ENCODE measurements at places on chromosomes 2 and 18.

DNA sequence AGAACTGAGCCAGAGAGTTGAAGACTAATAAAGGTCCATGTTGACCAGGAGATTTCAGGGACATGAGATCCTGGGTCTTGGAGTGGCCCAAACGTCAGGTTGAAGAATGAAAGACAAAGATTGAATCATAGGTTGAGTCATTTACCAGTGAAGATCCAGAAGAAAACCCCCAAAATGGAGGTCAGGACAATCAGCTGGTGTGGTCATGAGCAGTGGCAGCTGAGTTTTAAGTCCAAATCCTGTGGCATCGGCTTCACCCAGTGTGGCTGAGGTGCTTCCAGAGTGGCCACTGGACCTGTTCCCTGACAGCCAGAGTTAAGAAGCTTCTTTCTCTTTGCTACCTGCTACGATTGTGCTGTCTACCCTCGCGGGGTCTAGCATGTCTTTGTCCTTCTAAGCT, 234.0 kb downstream of the BCL2 start:
- DNase-seq = no peak

GRCh38 chr18:73827801-73828200, 319.8 kb downstream of the FBXO15 start:
- DNase-seq = no peak

DNA sequence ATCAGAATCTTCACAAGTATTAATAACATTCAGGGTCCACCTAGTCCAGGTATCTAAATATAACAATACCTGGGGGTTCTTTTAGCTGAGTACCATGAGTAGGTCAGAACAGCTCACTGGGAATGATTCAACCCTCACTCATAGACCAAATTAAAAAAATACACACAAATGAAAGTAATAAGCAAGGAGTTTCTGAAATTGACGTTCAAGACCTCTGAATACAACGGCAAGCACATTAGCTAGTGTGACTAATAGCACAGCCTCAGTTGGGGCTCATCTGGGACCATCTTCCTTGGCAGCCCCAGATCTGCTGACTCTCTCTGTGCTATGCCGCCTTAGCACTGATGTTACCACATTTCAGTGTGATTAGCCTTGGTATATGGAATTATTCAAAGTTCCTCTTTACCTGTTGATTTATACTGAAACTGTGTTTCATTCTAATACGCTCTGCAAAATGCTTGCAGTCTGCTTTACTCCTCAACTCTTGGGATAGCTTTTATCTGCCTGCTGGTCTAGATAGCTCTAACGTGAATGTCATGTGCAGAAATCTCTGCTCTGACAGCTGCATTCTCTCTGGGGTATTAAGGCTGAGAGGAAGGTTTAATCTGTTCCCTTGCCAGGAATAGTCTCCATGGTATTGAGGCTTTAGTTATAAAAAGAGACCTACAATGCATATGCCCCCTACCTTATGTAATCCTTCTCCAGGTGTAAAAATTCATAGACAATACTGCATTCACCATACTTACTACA, 153.3 kb downstream of the METTL4 start:
- no peak for DNase-seq

- DNase-seq = no peak
Measured at GRCh38 chr2:99762714-99763113, 272.9 kb upstream of the REV1 start.

DNA sequence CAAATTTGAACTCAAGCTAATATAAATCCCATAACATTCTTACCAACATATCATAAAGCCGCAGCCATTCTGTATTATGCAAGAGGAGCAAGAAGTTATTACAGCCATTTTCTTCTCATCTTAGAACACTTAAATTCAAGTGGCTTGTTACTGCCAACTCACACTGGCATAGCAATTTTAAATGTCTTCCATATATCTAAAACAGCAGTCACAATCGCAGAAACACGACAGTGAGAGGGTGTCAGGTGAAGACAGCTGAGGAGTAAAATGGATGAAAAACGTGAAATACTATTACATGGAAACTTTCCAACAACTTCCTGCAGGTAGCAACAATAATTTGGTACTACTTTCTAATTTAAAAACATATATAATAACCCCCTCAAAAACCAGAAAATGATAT, 17.9 kb downstream of the PPP3R1 start:
- no peak for DNase-seq

DNA sequence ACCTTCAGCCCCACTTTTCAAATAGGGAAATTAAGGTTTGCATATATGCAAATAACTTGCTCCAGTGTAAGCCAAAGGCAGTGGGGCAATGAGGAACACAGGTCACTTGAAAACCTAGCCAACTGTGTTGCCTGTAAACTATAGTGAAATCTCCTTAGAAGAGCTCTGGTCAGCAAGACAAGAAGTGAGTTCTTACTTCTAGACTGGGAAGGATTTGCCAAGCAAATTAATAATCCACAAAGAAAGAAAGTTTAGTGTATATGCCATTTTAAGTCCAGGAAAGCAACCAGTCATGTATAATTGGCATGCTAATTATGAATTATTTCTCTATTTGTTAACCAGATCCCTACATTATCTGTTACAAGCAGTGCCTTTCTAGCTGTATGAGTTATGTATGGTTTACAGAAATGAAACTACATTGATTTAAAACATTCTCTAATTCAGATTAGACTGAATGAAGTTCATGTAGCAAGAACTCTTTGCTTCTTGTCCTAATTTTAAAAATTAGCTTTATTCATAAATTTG, 129.9 kb downstream of the MTX2 start:
- no peak for DNase-seq

- no peak for DNase-seq
Measured at GRCh38 chr2:238883421-238883901, 35.6 kb downstream of the TWIST2 start.

DNA sequence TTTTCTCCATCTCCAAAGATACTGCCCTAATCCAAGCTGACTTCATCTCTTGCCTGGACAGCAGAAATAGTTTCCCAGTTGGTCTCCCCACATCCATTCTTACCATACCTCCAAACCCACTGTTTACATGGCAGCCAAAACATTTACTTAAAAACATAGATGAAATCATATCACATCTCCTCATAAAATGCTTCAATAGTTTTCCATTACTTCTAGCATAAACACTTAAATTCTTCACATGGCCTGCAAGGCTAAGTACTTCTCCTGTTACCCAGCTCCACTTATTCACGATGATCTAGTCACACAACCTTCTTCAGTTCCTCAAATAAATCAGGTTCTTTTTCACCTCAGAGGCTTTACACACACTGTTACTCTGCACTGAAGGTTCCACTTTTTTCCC, 185.8 kb upstream of the ACVR2A start:
- no peak for DNase-seq

DNA sequence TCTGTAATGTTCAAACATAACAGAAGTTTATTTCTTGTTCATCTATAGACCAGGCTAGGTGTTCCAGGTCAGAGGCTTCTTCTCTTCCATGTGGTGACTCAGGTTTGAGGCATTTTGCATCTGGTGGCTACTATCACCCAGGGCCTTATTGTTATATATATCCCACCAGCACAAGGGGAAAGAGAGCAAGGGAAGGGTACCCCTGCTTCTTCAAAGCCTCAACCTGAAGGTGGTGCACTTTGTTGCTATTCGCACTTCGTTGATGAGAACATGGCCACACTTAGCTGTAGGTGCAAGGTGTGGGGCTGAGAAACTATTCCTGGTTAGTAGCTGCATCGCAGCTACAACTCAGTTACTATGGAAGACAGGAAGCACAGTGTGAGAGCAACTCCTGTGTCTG, 27.4 kb upstream of the SLC3A1 start:
- DNase-seq = no peak

GRCh38 chr2:30486655-30487054, 39.6 kb downstream of the LCLAT1 start:
- DNase-seq = no peak

GRCh38 chr2:117820444-117820843, 6.0 kb downstream of the DDX18 start:
- no peak for DNase-seq

- no peak for DNase-seq
Measured at GRCh38 chr2:53242090-53242489, 525.5 kb upstream of the CHAC2 start.

DNA sequence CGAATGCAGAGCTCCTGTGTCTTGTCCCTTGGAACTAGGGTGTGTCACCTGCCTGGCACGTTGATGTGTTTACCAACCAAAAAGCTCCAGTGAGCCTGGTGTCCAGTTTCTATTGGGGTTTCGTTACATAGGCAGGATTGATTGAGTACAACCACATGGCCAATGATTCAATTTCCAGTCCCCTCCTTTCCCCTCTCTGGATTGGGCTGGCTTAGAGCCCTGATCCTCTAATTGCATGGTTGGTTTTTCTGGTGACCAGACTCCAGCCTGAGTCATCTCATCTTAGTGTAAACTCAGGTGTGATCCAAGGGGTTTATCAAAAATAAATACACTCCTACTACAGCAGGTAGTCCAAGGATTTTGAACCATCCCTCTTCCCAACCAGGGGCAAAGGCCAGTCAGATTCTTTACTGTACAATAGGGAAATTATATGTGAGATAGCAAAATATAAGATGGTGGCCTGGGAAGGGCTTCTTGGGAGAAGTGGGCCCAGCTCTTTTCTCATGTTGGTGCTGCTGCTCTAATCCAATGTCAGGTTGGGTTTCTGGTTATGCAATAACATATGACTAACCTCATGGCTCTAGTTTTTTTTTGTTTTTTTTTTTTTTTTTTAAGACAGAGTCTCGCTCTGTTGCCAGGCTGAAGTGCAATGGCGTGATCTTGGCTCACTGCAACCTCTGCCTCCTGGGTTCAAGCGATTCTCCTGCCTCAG, 64.7 kb upstream of the MGAT5 start:
- DNase-seq = peak; percentile 95

DNA sequence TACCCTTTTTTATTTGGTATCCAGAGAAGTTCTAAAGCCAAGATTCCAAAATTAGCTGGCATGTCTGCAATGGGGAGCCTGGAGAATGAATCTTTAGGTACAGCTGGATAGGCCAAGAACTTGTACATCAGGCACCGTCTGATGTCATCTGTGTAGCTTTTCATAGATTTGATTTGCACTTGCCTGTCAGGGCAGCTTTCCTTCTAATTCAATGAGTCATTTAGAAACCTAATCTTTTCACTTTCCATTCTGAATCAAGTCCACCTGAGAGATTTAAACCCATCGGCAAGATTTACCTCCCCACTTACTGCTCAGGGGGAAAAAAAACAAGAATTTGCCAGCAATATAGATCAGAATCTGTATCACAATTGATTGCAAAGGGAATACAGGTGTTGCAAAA, 60.9 kb upstream of the ACAA2 start:
- DNase-seq = no peak

DNA sequence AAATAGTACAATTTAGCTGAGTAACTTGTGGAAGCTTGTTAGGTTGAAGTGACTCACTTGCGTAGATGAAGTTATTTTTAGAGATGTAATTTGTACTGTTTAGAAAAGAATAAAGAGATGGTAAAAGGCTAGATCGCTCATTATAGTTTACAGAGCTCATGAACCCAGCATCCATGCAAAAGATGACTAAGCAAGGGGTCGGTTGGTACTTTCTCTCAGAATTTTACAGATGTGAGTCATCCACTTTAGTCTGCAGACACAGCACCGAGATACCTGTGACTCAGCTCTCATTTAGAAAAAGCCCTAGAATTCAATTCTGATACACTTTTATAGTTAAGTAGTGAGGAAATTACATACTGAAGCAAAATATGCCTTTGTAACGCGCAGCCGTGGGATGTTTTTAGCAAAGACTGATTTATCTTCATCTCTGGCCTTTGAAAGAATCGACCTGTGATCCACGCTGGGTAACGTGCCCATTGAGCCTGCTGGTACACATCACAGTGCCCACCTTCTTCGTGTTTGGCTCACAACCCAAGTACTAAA, 116.5 kb upstream of the FOSL2 start:
- DNase-seq = peak; percentile 88

DNA sequence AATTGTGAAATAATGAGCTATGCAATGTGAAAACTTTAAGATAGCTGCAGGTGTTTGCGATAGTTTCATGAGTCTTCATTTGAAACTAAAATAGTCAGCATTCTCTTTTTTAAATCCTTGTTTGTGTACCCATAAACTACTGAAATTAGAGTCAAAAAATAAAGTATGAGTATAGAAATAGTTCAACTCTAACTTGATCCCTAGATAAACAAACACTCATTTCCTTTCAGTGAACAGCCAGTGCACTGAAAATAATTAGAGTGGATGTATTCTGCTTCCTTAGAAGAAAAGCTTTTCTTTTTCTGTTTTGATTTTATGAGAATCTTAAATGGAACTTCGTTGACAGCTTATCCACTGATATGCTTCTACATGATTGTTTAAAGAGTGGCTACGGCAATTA, 1033.4 kb downstream of the SOCS6 start:
- DNase-seq = no peak

DNA sequence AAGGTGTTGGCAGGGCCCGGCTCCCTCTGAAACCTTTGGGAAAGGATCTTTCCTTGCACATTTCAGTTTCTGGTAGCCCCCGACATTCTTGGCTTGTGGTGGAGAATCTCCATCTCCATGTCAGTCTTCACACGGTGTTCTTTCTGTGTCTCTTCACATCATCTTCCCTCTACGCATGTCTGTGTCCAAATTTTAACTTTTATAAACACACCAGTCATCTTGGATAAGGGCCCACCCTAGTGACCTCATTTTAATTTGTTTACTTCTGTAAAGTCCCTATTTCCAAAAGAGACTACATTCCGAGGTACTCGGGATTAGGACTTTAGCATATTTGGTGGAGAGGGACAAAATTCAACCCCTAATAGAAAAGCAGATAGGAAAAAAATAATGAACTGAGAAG, 138.4 kb downstream of the GALNT3 start:
- no peak for DNase-seq

DNA sequence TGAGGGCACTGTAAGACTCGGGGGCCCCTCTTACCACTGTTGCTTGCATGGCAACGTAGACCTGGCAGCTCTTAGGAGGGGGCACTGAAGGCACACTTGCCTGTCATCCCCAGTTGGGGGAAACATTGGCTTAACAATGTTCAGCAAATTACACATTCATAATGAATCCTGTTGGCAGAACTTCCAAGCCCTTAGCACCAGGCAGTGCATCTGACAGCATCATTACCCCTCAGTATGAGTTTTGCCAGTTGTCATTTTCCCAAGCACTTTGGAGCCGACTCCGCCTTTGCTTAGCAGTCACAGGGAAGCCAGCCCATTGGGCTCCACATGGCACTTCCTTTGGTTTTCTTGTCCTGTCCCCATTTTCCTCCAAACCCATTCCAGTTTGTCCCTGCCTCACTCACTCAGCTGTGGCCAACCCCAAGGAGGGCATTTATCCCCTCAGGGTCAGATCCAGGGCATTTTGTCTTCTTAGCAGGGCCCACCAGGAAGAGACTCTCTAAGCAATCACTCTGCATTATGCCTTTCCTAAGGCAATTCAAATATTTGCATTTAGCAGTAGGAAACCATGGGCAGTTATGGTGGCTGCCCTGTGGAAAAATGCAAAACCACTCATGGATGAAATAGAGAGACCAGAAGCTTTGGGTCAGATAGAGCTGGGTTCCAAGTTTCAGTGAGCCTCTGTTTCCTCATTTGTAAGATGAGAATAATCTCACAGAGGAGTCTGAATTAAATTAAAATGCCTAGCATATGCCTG, 73.9 kb downstream of the VSNL1 start:
- no peak for DNase-seq

DNA sequence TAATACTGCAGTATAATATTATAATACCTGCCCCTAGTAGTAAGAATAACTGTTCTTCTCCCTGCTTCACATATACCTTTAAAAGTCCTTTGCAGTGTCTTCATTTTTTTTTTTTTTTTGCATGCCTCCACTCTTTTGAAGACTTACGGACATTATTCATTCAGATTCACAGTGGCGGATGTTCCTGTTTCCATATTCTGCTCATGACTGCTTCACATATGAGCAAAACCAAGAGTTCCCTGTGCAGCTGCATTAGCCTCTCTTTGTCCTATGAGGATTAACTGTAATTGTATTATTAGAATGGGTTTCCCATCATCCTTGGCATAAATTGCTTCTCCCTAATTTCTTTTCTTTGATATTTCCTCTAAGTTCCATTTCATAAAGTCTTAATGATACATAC, 12.8 kb downstream of the IL18RAP start:
- no peak for DNase-seq

All from epithelial cell of prostate (primary cell).